NCI-H524 (cell line): ENCODE measurements at places on chromosomes 3 and 15.

- DNase-seq = no peak
Measured at GRCh38 chr3:177461765-177462164, 264.5 kb upstream of the TBL1XR1 start.

DNA sequence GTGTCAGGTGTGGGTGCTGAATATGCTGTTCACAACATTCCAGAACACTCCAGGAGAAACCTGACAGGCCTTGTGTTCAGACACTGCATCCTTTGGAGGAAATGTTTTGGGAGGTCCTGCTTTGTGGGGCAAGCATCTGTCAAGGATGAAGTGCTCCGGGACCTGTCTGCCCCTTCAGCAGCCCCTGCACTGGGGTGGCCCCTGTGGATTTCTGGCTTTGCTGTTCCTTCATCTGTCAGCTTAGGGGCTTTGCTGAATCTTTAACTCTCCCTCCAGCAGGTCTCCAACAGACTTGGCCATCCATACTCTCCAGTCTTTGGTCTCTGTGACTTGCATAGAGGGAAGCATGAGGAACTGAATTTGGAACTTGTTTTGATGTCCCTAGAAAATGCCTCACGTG lies 3.1 kb downstream of the PRR23E start:
- DNase-seq = no peak

GRCh38 chr3:185172086-185173049 lies 19.5 kb upstream of the C3orf70 start:
- DNase-seq = no peak

GRCh38 chr3:183464480-183464879 lies 36.1 kb upstream of the MCF2L2 start:
- DNase-seq = no peak

DNA sequence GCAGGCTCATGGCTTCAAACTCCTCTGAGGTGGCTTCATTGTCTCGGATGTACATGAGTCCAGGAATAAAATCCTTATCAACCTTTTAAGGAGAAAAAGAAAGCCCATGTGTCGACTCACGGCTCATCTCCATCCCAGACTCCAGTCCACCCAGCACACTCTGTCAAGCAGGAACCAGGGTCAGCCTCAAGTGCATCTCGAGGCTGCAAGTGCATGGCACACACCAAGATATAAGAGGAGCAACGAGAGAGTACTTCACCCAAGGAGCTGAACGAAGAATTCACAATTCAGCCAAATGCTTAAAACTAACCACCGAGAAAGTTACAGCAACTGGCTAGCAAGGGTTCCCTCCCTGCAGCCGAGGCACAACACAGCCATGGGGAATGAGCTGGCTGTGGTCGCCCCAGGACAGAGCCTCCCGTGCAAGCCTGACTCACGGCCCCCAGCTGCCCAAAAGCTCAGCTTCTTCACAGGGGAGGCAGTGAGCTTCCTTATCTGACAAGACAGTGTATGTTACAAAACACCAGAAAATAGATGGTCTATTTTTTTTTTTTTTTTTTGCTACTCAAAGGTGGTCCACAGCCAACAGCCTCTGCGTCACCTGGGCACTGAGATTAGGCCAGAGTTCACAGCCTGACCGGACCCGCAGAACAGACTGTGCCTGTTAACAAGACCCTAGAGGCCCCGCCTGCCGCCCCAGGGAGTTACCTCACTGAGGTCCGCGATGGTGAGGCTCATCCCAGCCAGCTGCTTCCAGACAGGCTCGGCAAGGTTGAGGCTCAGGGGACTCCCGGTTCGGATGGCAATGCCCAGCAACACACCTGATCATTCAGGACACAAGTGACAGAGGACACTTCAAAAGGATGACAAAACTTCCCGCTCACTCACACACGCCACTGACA lies 15.9 kb upstream of the OCA2 start:
- DNase-seq = no peak

- DNase-seq = no peak
Measured at GRCh38 chr3:166199491-166199890, 362.3 kb upstream of the BCHE start.

DNA sequence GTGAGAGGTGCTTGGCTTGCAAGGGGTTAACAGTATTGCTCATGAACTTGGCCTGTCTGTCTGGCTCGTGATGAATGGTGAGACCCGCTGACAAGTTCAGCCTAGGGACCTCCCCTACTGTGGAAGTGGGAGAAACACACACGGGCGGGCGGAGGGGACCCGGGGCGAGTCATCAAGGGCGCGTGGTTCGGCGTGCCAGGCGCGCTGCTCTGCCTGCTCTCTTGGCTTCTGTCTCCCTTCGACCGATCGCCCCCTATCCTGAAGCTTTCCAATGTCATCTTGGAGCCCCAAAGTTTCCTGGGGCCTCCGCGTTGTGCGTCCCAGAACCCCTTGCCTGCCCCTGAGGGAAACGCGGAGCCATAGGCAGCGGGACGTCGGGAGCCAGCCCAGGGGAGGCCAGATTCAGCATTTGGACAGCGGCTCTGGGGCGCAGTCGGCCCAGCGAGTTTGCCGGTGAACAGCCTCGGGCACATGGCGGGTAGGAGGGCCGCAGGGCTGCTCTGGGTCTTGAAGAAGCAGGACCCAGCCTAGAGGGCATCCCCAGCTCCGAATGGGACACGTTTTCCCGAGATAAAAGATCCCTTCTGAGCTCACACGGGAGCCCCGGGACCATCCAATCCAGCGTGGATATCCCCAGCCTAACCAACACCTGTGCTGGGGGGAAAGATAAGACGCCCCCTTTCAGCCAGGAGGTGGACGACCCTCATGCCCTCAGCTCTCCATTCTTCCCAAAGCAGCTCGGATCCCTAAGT lies 27.0 kb upstream of the POLG start:
- peak; percentile 81 for DNase-seq

DNA sequence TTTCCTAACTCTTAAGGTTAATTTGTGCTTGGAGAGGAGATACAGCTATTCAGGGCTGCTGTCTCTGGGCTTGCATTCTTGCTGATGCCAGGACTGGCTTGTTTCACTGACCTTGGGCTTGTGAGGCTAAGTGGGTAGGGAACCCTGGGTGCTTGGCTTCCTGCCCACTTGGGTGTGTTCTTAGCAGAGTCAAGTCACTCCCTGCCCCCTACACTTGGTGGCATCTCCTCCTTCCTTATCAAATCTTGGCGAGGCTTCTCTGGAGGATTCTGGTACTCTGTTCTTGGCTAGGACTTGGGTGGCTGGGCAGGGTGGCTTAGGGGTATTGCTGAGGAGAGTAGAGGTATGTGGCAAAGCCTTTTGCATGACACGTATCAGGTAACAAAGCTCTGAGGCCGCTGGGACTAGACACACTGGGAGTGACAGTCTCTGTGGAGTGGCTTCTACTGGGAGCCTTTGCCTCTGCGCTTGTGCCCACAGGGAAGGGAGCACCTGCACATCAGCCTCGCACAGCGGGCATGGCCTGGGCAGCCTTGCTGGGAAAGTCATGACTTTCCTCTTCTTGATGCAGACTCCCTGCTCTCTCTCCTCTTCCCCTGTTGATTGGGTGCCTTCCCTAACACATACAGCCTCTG lies 41.8 kb downstream of the CHCHD6 start:
- peak; percentile 15 for DNase-seq

DNA sequence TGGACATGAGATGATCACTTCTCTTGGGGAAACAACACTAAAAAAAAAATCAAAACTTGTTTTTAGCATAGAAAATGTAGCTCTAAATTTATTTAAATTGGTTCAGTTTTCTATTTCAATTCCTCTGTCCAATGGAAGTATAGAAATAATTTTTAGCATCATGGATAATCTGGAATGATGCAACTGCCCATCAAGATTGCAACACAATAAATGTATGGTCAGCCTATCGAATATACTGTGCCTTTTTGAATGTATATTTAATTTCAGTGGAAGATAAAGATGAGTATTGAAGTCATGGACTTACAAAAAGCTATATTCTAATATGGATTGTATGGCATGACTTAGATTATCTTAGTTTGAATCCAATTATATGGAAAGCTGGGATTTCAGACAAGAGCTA lies 906.7 kb downstream of the IGSF11 start:
- DNase-seq = peak; percentile 40

- DNase-seq = no peak
Measured at GRCh38 chr15:65769482-65769881, 22.6 kb downstream of the DENND4A start.

GRCh38 chr3:185335799-185336198 lies 27.1 kb upstream of the MAP3K13 start:
- no peak for DNase-seq

DNA sequence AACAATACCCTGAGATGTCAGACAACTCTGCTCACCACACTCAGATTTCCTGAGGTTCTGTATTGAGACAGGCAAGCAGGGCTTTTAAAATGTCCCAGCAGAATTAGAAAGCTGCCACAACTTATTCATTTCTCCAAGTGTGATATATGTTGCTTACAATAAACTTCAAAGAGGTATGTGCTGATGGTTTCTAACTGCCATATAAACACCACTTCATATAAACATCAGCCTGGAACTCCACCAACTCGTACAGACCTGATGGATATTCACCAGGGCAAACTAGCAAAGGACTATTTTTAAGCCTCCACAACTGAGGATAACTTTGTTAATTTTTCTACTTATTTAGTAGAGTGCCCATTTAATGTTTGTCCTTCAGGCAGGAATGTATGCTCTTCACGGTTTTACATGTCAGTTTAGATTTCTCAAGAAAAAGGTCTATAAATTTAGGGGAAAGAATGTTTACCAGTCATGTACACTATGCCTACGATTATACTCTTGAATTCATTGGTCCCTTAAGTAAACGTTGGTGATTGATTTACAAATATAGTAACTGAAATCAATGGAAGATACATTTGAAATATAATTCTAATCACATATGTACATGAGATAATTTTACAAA lies 109.6 kb upstream of the ABI3BP start:
- DNase-seq = no peak

- DNase-seq = no peak
Measured at GRCh38 chr15:28122038-28122949, 23.2 kb upstream of the OCA2 start.
